T-helper 17 cell (primary cell): ENCODE measurements at places on chromosomes 12 and 14.

GRCh38 chr14:106309423-106309822 lies 783.0 kb downstream of the TMEM121 start:
- DNase-seq = no peak

- DNase-seq = no peak
These were observed 150.9 kb upstream of the FRMD6 start for GRCh38 chr14:51500776-51501175.

- no peak for DNase-seq
These were observed 197.0 kb upstream of the EEA1 start for GRCh38 chr12:93126069-93126474.

- DNase-seq = no peak
These were observed at the start of gene ASIC1 for GRCh38 chr12:50057000-50057841. Gene ASIC1 (plus strand): TSS chr12:50057596. CDS start chr12:50058767, 1,171 bp downstream.
